ENCODE measurements at places on chromosomes 3 and 15.

GRCh38 chr3:54878145-54878544 lies 49.7 kb downstream of the LRTM1 start:
- no peak for DNase-seq

DNA sequence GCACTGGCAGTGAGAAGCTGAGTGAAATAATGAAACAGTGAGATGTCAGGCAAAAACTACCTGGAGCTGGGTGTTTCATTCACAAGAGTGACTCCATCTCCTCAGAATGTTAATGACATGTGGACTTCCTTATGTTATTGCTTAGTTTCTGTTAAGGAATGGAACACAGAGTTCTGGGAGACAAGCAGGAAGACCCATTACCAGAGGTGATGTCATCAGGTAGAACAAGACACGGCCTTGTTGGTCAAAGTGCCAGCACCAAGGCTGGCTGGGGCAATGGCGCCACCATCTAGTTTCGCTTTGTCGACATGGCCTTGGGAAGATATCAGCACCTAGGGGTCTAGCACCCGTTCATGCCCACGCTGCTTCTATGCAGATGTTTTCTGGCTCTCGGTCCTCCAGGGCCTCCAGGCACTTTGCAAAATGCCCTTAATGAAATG lies 252.2 kb downstream of the FAM43A start:
- no peak for DNase-seq

GRCh38 chr3:11953350-11953749 lies 50.8 kb upstream of the SYN2 start:
- DNase-seq: no peak

GRCh38 chr3:70281663-70282062 lies 30.8 kb downstream of the MDFIC2 start:
- DNase-seq: no peak

DNA sequence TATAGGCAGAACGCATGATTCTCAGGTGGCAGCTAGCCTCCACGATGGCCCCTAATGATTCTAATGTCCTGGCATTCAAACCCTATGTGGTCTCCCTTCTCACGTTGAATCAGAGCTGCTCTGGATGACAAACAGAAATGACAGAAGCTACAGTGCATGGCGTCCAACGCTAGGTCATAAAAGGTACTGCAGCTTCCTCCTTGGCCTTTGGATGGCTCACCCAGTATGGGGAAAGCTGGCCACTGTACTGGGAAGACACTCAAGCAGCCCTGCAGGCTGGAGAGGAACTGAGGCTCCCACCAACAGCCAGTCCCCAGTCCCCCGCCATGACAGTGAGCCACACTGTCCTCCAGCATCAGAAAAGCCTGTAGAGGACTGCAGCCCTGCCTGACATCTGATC lies 286.3 kb downstream of the FAM43A start:
- DNase-seq: no peak

GRCh38 chr15:77578641-77579372 lies 53.9 kb downstream of the LINGO1 start:
- DNase-seq: no peak

GRCh38 chr15:96011136-96011535 lies 319.4 kb upstream of the NR2F2 start:
- no peak for DNase-seq

DNA sequence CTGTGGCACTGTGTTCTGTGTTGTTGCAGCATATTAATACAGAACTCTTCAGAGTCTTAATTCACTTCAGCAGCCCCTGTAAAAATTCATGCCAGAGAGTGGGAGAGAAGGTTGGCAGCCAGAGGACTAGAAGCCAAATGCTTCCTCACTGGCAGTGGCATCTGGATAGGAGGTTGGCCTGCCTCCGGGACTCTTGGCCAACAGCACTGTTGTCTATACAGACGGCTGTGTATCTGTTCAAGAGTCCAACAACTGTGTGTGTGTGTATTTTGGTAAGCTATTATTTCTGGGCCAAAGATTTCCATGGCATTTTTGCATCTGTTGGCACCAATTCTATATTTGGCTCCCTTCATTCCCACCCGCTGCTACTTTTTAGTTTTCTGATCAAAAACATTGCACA lies 156.0 kb upstream of the SOX2 start:
- DNase-seq: no peak

Measured in AG04449 (cell line).